SK-N-DZ (cell line): ENCODE measurements at places on chromosomes 16 and 17.

GRCh38 chr17:17328251-17328650, 25.1 kb downstream of the NT5M start:
- no peak for DNase-seq

DNA sequence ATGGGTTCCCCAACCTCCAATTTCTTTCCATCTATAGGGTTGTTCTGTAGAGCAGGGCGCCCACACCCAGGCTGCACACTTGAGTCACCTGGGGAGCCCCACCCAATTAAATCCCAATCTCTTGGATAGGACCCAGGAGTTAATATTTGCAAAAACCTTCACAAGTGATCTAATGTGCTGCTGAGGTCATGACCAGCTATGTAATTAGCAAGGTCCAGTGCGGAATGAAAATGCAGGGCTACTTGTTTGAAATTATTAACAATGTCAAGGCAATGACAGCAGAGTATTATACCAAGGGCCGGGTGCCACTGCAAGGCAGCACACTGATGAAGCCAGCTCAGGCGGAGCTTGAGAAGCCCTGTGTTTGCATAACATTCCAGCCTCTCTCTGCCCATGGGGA, 302.7 kb downstream of the MAF start:
- no peak for DNase-seq

- no peak for DNase-seq
Observed at GRCh38 chr16:16037521-16037920, 88.1 kb downstream of the ABCC1 start.

DNA sequence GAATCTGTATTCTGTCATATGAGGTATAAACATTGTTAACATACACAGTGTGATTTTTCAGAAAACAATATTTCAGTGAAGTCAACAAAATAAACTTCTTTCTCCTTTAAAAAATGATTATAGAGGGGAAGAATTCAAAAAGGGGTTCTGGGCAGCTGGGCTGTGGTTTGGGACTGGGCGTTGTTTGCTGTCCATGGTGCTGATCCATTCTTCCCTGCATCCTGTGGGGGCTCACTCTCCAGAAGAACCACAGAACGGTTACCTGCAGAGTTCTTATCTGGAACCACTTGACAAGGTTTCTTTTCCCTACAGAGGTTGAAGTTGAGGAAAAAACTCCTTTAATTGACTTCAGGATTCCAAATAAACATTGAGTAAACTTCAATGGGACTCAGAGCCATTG, 1091.0 kb downstream of the CDH8 start:
- no peak for DNase-seq

DNA sequence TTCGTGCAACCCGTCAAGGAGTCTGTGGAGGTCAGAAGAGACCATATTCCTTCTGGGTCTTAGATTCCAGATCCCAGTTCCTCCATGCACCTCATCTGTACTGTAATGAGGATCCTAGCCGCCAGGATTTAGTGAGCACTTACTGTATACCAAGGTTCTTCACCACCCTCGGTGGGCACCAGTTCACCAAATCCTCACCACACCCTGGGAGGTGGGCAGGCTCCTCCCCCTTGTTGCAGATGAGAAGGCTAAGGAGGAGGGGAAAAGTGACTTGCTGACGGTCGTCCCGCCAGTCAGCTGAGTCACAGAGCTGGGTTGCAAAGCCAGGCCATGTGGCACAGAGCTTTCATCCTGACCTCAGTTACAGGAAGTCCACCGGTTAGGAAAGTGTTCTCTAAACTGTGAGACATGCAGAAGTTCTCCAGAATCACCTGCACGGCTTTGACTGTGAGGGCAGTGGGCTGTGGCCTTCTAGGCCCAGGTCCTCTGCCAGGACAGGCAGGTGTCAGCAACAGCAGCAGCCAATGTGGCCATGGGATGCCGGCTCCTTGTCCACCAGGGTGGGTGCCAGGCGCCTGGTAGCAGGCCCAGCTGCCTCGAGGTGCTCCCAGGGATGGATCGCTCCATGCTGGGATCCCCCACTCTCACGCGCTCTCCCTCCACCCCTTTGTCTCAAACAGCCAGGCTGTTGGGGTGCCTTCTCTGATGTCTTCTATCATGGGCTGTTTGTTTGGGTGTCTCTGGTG, 240.3 kb upstream of the GSE1 start:
- no peak for DNase-seq

GRCh38 chr17:7589204-7589868, 558 bp downstream of the SOX15 start:
- DNase-seq: no peak

DNA sequence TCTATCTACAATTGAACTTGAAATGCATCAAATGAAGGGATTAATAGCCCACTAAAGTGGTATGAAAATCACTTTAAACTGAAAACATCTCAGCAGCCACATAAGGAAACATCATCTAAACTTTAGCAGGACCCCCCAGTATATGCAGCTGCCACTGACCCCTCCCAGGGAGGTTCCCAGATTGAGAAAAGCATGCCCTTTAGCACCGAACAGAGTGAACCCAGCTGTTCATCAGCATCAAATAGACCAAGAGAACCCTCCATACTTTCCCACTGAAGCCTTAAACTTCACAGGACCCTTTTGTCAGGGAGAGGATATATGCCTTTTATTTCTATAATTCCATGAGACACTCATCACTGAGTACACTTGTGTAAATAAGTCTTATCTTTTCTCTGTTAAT, 44.6 kb downstream of the MYH10 start:
- no peak for DNase-seq

DNA sequence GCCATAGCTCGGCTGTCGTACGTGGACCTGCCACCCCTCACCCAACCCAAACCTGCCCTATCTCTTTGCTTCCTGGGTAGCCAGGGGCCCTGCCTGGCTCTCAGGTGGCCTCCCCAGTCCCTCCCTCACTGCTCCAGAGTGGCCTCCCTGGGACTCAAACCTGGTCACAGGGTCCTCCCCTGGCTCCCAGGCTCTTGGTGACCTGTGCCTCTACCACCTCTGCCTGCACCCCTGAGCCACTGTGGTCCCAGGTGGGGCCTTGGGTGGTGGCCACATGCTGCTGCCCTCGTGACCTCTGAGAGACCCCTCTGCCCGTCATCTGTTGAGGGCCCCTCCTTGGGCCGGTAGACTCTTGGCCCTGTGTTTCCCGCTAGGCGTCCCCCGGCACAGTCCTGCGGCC, 64.6 kb upstream of the PVALEF start:
- DNase-seq: no peak

- no peak for DNase-seq
Observed at GRCh38 chr17:63042256-63042812, 76.3 kb downstream of the TANC2 start.

DNA sequence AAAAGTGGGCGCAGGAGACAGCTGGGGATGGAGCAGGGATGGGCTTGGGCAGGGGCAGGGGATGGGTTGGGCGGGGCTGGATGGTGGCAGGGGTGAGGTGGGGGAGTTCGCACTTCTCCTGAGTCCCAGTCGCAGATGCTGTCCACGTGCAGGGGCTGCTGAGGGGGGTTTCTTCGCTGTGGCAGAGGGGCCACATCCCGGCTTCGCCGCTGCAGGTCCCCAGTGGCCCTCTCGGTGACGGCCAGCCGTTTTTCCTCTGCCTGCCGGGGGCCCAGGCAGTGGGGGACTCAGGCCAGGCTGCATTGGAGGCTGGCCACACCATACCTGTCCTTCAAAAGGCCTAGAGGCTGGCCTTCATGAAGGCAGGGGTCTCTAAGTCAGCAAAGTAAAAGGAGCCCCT, 8.3 kb downstream of the EVPL start:
- DNase-seq: no peak

- DNase-seq: no peak
Observed at GRCh38 chr17:13563866-13564265, 37.9 kb downstream of the HS3ST3A1 start.

DNA sequence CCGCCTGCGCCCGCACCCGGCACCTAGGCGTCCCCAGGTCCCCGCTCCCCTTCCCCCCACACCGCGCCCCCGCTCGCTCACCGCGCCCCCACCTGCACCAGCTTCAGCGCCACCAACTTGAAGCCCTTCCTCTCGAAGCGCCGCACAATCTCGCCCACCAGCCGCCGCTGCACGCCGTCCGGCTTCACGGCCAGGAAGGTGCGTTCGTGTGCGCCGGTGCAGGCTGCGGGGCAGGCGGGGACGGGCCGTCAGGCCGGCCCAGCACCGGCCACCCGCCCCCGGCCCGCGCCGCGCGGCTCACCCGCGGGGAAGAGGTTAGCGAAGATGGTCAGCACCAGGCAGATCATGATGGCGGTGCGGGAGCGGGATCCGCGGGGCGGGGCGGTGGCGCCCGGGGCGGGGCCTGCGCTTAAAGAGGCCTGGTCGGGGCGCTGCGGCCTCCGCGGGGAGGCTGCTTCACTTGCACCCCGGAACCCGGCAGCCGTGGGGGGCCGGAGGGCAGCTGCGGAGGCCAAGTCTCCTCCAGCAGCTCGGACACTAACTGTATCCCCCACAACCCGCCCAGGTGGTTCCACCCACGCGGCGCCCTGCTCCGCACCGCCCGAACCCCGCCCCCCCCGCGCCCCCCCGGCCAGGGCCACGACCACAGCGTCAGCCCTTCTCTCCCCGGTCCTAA, at the start of gene NME3:
TSS of gene NME3 (minus strand) at position 356 of the 676 bp plus-strand sequence. CDS start at position 347, 9 bp downstream.
- DNase-seq: peak; percentile 63

- no peak for DNase-seq
Observed at GRCh38 chr17:67021743-67022450, 22.5 kb upstream of the CACNG1 start.

- no peak for DNase-seq
Observed at GRCh38 chr16:54647725-54648221, 282.9 kb upstream of the IRX5 start.

- no peak for DNase-seq
Observed at GRCh38 chr17:40312131-40312731, 3.3 kb downstream of the RARA start.

- DNase-seq: no peak
Observed at GRCh38 chr17:66677201-66677981, 157.5 kb upstream of the CACNG5 start.

- no peak for DNase-seq
Observed at GRCh38 chr17:38556239-38556638, 49.5 kb downstream of the SRCIN1 start.

DNA sequence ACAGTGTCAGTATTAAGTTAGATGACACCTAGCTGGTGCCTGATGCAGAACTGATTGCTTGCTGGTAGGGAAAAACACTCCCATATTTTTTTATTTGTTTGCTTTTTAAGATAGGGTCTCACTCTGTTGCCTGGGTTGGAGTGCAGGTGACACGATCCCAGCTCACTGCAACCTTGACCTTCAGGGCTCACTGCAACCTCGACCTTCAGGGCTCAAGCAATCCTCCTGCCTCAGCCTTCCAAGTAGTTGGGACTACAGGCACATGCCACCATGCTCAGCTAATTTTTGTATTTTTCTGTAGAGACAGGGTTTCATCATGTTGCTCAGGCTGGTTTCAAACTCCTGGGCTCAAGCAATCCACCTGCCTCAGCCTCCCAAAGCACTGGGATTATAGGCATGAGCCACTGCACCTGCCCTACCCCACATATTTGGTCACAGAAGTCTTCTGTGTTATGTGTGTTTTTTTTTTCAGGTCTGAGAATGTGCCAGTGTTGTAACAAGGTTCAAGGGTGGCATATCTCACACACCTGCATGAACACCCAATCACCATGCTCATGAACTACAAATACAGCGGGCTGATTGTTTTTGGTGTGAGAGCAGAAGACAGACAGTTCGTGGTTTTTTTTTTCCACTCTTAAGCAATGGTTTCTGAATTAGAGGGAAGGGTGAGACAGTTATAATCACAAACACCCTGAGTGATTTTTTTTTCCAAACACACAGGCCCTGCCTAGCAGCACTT, 22.8 kb downstream of the SPAG9 start:
- no peak for DNase-seq

DNA sequence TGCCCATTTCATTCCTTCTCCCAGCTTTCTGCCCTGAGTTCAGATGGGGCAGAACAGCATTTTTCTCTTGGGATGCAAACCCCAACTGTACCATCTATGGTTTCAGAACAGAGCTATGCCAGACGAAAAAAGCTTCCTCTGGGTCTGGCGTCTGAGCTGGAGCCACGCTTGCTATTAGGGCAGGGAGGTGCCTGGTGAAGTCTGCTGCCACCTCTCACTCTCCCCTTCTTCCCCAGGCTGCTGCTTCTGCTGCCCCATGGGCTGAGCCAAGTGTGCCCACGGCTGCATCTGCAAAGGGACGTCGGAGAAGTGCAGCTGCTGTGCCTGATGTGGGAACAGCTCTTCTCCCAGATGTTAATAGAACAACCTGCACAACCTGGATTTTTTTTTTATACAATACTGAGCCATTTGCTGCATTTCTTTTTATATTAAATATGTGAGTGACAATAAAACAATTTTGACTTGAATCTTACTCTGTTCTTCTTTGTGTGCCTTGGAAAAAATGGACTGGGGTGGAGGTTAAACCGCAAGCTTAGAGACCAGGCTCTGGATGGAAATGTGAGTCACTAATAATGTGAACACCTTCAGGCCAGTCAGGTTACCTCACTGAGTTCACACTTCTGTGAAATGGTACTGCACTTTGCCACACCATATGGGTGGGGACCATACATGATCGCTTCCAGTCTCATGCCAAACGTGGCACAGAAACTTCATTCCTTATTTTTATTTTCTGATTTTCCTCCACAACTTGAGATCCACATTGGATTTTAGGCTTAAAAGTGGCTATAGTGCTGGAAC, 1.7 kb upstream of the MT1A start:
- DNase-seq: no peak
